Effector memory CD4-positive, alpha-beta T cell (primary cell): ENCODE measurements at places on chromosomes 6 and 20.

- DNase-seq = peak; percentile 24
Measured at GRCh38 chr6:129251669-129252376, 368.9 kb downstream of the LAMA2 start.

- DNase-seq = no peak
Measured at GRCh38 chr6:63529498-63529897, 42.8 kb upstream of the LOC128125822 start.

GRCh38 chr20:44946271-44946852 lies 13.8 kb downstream of the TOMM34 start:
- no peak for DNase-seq

GRCh38 chr6:43086022-43086658 lies 10.0 kb downstream of the PTK7 start:
- DNase-seq = no peak

GRCh38 chr6:106727480-106728149 lies 98.2 kb downstream of the QRSL1 start:
- no peak for DNase-seq

DNA sequence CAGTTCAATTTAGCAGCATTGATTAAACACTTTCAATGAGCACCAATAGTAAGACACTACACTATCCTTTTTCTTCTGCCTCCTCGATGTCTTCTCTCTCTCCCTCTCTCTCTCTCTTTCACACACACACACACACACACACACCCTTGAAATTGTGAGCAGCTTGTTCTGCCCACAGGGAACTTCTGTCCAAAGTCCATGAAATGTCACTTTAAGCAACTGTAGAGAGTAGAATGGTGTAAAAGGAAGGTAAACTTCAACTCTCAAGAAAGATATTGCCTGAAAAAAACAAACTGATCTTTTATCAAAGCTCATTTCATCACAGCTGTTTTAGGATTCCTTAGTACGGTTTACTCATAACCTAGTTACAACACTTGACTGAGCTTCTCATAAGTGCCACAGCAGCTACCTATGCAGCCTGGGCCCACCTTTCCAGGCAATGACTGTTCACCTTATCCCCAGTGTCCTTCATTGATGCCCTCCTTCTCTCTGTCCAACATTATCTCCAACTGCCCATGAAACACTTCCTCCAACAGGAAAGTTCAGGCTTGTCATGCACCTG lies 107.0 kb downstream of the TNFRSF21 start:
- no peak for DNase-seq

GRCh38 chr6:34866509-34866908 lies 21.3 kb downstream of the TAF11 start:
- no peak for DNase-seq

- DNase-seq = no peak
Measured at GRCh38 chr6:106739387-106739786, 110.0 kb downstream of the QRSL1 start.

GRCh38 chr6:6569096-6569810 lies 19.3 kb upstream of the LY86 start:
- no peak for DNase-seq

- no peak for DNase-seq
Measured at GRCh38 chr20:60268491-60268890, 310.3 kb downstream of the CDH26 start.

- no peak for DNase-seq
Measured at GRCh38 chr6:41680182-41680965, 42.1 kb downstream of the MDFI start.

GRCh38 chr6:15662326-15663129 lies at the start of gene DTNBP1:
DTNBP1 (minus strand) TSS chr6:15663028; CDS start chr6:15662869, 159 bp downstream.
- DNase-seq = peak; percentile 69

- DNase-seq = no peak
Measured at GRCh38 chr20:38110525-38111178, 54.4 kb downstream of the TGM2 start.

- DNase-seq = no peak
Measured at GRCh38 chr20:43987531-43987930, 72.9 kb downstream of the TOX2 start.

- no peak for DNase-seq
Measured at GRCh38 chr6:13538084-13538483, 36.3 kb upstream of the SIRT5 start.

- no peak for DNase-seq
Measured at GRCh38 chr6:14035071-14035847, 82.3 kb upstream of the CD83 start.
